Thyroid gland (tissue), 4 donors: ENCODE measurements at places on chromosomes 11 and 22. TPM values are rescaled to one million over a fixed set of nuclear protein-coding genes. Genes with fewer than 3 reads are reported as not detected.

Gene PRRG4
- 18.6 TPM for total RNA-seq

DNA sequence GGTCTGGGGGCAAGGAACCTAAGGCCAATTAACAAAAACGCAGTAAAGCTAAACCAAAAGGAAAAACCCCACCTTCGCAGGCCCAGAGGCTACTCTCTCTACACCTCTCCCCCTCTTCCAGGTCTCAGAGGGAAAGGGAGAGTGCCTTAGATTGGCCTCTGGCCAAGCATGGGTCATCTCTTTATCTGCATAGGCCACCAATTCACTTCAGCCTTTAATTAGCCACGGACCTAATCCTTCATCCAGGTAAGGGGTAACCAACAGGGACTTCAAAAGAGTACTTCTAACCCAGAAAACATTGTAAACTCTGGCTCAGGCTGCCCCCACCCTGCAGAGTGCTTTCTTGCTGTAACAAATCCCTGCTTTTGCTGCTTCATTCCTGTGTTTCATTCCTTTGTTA lies 9.4 kb downstream of the VSTM5 start:
- no peaks in the 10 kb centered on the region for H3K27me3 ChIP-seq
- H3K4me1 ChIP-seq, result no peaks in the 10 kb centered on the region
- no peak for DNase-seq
- H3K4me3 ChIP-seq, result no peak overlapping the region

- no peak overlapping the region for H3K27ac ChIP-seq
- no peaks in the 10 kb centered on the region for H3K27me3 ChIP-seq
- peaks cover 39% of the 10 kb centered on the region for H3K36me3 ChIP-seq
- DNase-seq, result no peak
Measured at GRCh38 chr22:41876675-41877074, 38.2 kb downstream of the SHISA8 start.

- no peak overlapping the region for H3K27ac ChIP-seq
- no peaks in the 10 kb centered on the region for H3K27me3 ChIP-seq
- H3K4me1 ChIP-seq, result no peaks in the 10 kb centered on the region
Measured at GRCh38 chr22:38955250-38955905, 2.0 kb upstream of the APOBEC3A start.

DNA sequence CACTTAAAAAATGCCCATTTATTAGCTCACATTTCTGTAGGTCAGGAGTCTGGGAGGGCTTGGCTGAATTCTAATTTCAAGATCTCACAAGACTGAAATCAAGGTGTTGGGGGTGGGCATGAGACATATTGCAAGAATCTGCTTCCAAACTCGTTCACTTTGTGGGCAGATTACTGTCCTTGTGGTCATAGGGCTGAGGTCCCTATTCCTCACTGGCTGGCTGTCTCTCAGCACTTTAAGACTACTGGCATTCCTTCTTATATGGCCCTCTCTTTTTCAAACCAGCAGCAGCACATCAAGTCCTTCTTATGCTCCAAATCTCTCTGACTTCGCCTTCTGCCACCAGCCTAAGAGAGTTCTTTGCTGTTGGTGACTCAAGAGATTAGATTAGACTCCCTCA lies 27.8 kb upstream of the MYOD1 start:
- H3K27me3 ChIP-seq, result no peaks in the 10 kb centered on the region
- DNase-seq, result no peak
- H3K27ac ChIP-seq, result no peak overlapping the region
- H3K36me3 ChIP-seq, result no peaks in the 10 kb centered on the region
- no peak overlapping the region for H3K4me3 ChIP-seq
- H3K4me1 ChIP-seq, result no peaks in the 10 kb centered on the region

DNA sequence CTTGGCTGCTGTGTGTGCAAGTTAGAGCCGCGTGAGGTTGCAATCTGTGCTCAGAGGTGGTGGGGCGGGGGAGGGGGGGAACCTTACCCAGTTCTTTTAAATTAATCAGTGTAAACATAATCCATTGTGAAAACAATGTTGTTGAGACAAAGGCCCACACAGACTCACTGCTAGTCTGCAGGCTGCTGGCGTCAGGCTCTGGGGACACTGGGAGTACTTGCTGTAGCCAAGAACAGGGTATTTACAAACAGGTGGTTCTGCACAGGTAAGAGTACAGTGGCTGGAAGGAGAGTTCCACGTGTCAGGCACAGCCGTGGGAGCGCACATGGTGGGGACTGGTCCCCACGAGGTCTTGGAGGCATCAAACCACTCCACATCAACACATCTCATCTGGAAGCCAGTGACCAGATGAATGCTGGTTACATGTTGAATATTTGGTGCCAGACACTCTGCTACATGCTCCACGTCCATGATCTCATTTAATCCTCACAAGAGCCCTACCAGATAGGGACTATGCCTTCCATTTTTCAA lies 27.4 kb downstream of the SCUBE1 start:
- H3K4me1 ChIP-seq, result peaks cover 16% of the 10 kb centered on the region
- no peak overlapping the region for H3K27ac ChIP-seq
- H3K4me3 ChIP-seq, result no peak overlapping the region
- no peaks in the 10 kb centered on the region for H3K27me3 ChIP-seq
- no peak for DNase-seq
- no peaks in the 10 kb centered on the region for H3K36me3 ChIP-seq

Gene XBP1
- total RNA-seq, result 301 TPM

GRCh38 chr11:102360681-102361080 lies 13.7 kb downstream of the BIRC2 start:
- H3K27ac ChIP-seq, result no peak overlapping the region
- H3K4me1 ChIP-seq, result no peaks in the 10 kb centered on the region
- H3K27me3 ChIP-seq, result no peaks in the 10 kb centered on the region
- DNase-seq, result no peak
- no peak overlapping the region for H3K4me3 ChIP-seq
- peaks cover 34% of the 10 kb centered on the region for H3K36me3 ChIP-seq

Gene MOGAT2
- not detected for total RNA-seq

Gene BTG4
- total RNA-seq, result not detected

DNA sequence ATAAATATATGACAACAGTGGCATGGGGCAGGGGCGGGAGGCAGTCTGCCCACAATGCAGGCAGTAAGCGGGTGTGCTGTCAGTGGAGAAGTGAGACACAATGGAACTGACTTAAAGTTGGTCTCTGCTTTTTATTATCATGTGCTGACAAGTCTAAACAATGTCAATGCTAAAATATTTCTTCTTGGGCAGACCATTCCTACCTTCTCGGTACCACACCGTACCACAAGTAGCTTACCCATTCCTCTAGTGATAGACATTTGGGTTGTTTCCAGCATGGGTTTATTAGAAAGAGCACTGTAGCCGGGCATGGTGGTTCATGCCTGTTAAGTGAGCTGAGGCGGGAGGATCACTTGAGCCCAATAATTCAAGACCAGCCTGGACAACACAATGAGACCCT lies 2.6 kb upstream of the CHADL start:
- no peak overlapping the region for H3K4me3 ChIP-seq
- no peak overlapping the region for H3K27ac ChIP-seq
- H3K27me3 ChIP-seq, result no peaks in the 10 kb centered on the region
- peaks cover 2% of the 10 kb centered on the region for H3K4me1 ChIP-seq
- DNase-seq, result no peak

DNA sequence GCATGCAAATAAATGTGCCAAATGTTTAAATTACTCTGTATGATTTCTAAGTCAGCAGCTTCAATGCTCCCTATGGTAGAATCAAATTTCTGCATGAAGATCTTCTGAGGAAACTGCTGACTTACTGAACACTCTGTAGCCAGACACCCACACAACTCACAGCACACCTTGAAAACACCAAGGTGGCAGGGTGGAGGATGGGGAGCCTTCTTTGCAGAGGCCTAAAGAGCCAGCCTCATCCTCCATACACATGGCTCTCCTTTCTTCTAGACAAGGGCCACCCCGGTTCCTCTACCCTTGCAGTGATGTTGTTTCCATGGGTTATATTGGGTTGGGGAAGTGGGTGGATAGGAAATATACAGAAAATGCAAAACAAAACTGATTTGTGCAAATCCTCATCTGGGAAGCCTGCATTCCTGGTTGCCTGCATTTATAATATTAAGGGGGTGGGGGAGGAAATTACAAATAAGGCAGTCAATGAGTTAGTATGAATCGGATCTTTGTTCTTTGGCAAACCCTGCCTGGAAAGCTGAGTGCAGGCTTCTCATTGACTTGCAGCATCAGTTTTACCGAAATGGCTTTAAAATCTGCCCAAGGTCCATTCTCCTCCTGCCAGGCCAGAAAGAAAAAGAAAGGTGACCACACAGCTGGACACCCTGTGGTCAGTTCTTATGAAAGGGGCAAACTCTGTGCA lies 15.8 kb upstream of the ETS1 start:
- H3K27ac ChIP-seq, result no peak overlapping the region
- no peak for DNase-seq
- no peaks in the 10 kb centered on the region for H3K4me1 ChIP-seq
- no peaks in the 10 kb centered on the region for H3K36me3 ChIP-seq
- no peak overlapping the region for H3K4me3 ChIP-seq
- no peaks in the 10 kb centered on the region for H3K27me3 ChIP-seq

Gene OR6A2
- 0.89 TPM for total RNA-seq

GRCh38 chr11:19979519-19979845 lies 180.8 kb downstream of the DBX1 start:
- DNase-seq, result no peak
- peaks cover 62% of the 10 kb centered on the region for H3K4me1 ChIP-seq
- H3K27ac ChIP-seq, result peak overlapping the region; percentile 81
- H3K36me3 ChIP-seq, result no peaks in the 10 kb centered on the region

- no peak overlapping the region for H3K27ac ChIP-seq
- H3K4me1 ChIP-seq, result peaks cover 50% of the 10 kb centered on the region
Measured at GRCh38 chr11:68194675-68195294, 18.3 kb downstream of the KMT5B start.

DNA sequence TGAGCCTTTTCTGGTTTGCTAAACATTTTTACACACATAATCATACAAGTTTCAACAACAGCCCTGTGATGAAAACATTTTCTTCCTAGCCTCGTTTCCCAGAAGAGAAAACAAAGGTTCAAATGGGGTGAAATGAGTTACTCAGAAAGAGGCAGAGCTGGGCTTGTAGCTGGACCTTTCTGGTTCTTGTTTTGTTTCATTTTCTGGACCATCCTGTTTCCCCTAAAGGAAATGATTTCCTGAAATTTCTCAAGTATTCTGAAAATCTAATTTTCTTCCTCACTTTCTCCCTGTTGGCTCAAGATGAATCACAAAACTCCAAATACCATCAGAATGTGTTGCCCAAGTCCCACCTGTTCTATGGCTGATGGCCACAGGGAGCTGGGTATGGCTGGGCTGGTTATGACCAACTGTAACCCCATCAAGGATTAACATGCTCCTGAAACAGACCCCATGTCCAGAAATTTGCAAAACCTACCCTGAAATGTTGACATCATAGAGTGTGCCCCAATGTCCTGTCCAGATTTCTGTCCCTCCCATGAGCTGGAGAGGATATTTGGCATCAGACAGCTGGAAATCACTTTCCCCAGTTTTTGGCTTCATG lies 6.7 kb upstream of the APOL4 start:
- no peak for DNase-seq
- no peak overlapping the region for H3K27ac ChIP-seq
- H3K4me1 ChIP-seq, result peaks cover 21% of the 10 kb centered on the region
- no peaks in the 10 kb centered on the region for H3K27me3 ChIP-seq
- H3K4me3 ChIP-seq, result no peak overlapping the region

DNA sequence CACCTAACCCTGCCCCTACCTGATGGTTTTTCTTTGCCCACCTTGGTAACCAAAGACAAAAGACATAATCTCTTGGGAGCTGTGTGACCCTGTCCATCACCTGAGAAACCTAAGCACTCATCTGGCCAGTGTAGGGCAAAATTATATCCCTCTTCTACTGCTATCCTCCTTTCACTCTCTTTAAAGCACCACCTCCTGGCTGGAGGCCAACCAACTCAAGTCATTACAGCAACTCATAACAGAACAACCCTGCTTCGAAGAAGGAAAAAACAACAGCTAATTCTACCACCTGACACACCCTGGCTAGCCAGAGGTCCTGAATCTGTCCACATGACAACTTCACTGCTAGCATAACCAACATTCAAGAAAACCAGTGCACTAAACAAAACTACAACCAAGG lies 45.5 kb downstream of the GAS2 start:
- H3K4me1 ChIP-seq, result no peaks in the 10 kb centered on the region
- no peaks in the 10 kb centered on the region for H3K27me3 ChIP-seq
- no peak overlapping the region for H3K27ac ChIP-seq
- H3K4me3 ChIP-seq, result no peak overlapping the region
- no peak for DNase-seq

Gene DDX10
- 30.5 TPM for total RNA-seq

GRCh38 chr11:34654483-34655334 lies 33.8 kb downstream of the EHF start:
- H3K27ac ChIP-seq, result no peak overlapping the region
- H3K36me3 ChIP-seq, result no peaks in the 10 kb centered on the region
- H3K27me3 ChIP-seq, result no peaks in the 10 kb centered on the region
- H3K4me3 ChIP-seq, result no peak overlapping the region

DNA sequence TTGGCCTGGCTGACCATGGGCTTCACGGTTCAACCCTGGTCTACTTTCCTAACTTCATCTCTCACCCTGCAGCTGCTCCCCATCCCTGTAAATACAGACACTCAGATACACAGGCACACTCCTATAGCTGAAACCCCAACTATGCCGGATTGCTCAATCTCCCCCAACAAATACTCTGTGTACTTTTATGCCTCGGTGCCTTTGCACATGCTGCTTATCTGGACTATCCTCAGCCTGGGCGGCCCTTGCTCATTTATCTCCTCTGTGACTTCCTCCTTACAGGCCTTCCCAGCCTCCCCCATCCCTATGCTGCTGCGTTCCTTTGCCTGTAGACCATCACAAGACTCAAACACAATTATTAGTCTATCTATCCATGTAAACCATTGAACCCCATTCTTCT lies 76.6 kb downstream of the PKNOX2 start:
- peaks cover 9% of the 10 kb centered on the region for H3K4me1 ChIP-seq
- H3K27me3 ChIP-seq, result no peaks in the 10 kb centered on the region
- DNase-seq, result no peak
- no peak overlapping the region for H3K27ac ChIP-seq
- H3K36me3 ChIP-seq, result no peaks in the 10 kb centered on the region

GRCh38 chr11:92948116-92948515 lies 21.3 kb upstream of the MTNR1B start:
- H3K4me3 ChIP-seq, result no peak overlapping the region
- no peaks in the 10 kb centered on the region for H3K36me3 ChIP-seq
- H3K27ac ChIP-seq, result no peak overlapping the region
- H3K4me1 ChIP-seq, result no peaks in the 10 kb centered on the region
- DNase-seq, result no peak

DNA sequence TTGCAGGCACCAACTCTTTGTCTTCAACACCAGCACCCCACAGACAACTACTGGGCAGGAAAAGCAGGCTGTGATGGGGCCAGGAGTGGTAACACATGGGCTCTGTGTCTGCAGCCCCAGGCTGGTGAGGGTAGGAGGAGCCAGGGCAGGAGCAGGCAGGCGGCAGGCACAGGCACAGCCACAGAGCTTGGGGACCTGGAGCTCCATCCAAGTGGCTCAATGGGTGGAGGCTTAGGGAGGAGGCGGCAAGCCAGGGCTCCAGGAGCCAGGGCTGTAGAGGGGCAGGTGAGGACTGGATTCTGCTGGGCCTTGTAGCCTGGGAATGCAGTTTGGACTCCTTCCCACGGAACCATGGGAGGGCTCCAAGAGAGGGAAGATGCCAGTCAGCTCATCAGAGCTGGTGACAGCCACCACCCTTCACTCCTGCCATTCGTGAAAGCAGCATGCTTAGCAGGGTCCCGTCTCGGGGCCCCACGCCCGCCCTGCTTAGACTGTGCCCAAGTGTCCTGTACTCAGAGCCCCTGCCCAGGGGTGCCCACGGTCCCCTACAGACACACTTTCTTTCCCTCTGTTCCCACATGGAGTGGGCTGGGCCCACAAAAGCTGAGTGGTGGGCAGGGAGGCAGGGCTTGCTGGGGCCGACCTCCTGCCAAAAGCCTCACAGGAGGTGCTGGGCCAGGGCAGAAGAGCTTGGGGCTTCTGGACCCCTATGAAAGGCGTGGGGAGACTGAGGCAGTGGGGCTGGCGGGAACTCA lies 12.4 kb downstream of the TTC38 start:
- peaks cover 26% of the 10 kb centered on the region for H3K36me3 ChIP-seq
- no peak overlapping the region for H3K27ac ChIP-seq
- no peak overlapping the region for H3K4me3 ChIP-seq
- no peak for DNase-seq
- H3K4me1 ChIP-seq, result no peaks in the 10 kb centered on the region
- H3K27me3 ChIP-seq, result no peaks in the 10 kb centered on the region
